ENCODE measurements at places on chromosomes 1 and 21. TPM values are rescaled to one million over a fixed set of nuclear protein-coding genes. Genes with fewer than 3 reads are reported as not detected.

HHIPL2 gene
- not detected for total RNA-seq

SPRR2E gene
- total RNA-seq: not detected

CHRM3 gene
- 2.6 TPM for total RNA-seq

TTC39A gene
- total RNA-seq: 4.1 TPM

HTR6 gene
- total RNA-seq: not detected

NHLH1 gene
- under 0.01 TPM for total RNA-seq

CBR3 gene
- total RNA-seq: 5.8 TPM

REG4 gene
- total RNA-seq: not detected

DDAH1 gene
- total RNA-seq: 46.6 TPM

LCE3D gene
- not detected for total RNA-seq

LRRIQ3 gene
- total RNA-seq: 0.56 TPM

GUCA2B gene
- not detected for total RNA-seq
